Activated CD4-positive, CD25-positive, alpha-beta regulatory T cell treated with anti-CD3 and anti-CD28 coated beads, Interleukin-2, amount 50 U/mL, for 24 hours (primary cell): ENCODE measurements at places on chromosomes 7 and 10.

- peak; percentile 89 for ATAC-seq
Observed at GRCh38 chr7:2934211-2934731, 90.2 kb upstream of the GNA12 start.

GRCh38 chr7:107890493-107890961 lies 456 bp upstream of the DLD start:
- no peak for ATAC-seq

GRCh38 chr7:120110169-120110568 lies 162.8 kb upstream of the KCND2 start:
- ATAC-seq: no peak

DNA sequence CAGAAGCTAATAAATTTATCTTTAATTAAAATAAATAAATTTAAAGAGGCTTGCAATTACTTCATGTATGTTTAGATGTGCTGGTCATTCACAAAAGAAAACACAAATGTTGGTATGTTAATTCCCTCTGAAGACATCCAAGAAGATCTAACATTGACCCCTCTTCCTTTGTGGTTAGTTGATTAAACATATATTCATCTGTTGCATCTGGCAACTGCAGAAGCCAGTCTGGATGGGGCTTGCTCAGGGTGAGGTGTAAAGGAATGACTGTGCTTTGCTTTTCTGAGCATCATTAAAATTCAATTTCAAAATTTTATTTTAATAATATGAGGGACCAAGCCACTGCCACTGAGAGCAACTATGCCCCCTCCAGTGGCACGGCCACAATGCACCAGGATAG lies 36.4 kb upstream of the FERD3L start:
- no peak for ATAC-seq

DNA sequence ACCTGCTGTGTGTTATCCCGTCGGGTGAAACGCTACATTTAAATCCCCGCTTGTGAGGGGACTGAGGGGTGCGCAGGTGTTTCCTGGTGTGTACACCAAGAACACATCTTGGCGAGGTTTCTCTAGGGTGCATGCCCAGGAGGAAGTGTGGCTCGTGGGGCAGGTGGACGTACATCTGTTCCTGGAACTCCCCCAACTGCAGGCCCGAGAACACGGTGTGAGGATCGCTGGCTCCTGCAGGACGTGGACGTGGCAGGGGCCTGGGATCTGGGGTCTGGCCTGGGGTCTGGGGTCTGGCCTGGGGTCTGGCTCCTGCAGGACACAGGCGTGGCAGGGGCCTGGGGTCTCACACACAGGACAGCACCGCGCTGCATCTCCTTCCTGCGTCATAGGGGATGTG lies 10.1 kb downstream of the KNDC1 start:
- ATAC-seq: no peak

GRCh38 chr7:107980171-107980570 lies 22.8 kb downstream of the LAMB1 start:
- ATAC-seq: no peak

- no peak for ATAC-seq
Observed at GRCh38 chr7:149800169-149800555, 26.8 kb upstream of the ZNF467 start.

DNA sequence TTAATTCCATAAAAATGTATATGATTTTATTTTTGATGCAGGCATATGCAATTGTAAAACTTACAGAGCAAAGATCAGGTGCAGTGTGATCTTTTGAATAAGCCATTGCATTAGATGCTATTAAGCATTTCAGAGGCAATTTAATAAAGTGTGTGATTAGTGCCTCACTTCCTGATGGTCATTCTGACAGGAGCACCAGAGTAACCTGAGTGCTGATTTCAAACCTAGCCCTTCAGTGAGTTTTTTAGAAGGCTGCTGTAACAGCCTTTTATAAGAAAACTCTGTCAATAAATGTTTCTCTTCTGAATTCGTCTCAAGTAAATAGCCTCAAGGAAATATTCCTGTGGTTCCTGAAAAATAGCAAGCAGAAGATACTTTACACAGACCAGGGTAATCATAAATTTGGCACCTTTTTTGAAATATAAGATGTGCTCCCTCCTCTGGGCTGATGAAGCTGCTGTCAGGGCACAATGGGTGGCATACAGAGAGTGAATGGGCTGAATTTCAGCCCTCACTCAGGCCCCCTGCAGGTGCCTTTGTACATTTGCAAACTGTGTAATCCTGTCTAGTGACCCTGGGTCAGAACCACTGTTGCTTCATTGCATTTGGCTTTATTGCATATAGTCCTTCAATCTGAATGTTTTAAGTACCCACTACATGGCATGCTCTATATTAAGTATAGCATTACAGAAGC lies 193.7 kb upstream of the CSTF2T start:
- no peak for ATAC-seq

DNA sequence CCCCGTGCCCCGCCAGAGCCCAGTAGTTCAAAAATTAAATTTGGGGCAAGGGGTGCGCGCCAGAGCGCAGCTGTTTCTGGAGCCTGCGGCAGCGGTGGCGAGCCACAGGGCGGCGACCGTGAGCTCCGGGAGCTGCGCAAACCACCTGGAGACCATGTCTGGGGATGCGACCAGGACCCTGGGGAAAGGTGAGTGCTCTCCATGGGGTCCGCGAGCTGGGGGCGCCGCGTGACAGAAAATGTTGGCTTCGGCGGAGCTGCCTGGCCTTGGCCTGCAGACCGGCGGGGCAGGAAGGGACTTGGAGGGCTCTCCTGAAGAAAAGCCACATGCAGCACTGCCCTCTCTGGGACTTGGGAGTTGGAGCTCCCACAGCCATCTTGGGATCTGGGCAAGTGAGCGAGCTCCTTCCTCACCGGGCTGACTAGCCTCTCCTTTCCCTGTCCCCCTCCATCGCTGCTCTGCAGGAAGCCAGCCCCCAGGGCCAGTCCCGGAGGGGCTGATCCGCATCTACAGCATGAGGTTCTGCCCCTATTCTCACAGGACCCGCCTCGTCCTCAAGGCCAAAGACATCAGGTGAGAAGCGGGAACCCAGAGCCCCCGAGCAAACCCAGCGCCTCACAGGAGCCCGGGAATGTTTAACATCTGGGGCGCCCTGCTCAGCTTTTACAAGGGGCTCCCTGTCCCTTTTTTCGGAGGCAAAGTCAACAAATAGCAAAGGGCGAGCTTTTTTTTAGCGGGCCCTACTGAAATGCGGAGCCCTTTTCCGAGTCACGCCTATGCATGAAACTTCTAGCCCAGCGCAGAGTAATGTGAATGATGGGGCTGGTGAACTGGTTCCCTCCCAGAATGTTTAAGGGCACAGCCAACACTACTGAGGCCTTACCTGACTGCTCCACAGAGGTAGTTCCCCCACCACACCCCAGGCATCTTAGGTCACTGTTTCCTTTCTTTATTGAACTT lies 6.1 kb downstream of the GSTO2 start:
- peak; percentile 73 for ATAC-seq

GRCh38 chr10:58993480-58994221 lies 182.8 kb upstream of the PHYHIPL start:
- no peak for ATAC-seq

DNA sequence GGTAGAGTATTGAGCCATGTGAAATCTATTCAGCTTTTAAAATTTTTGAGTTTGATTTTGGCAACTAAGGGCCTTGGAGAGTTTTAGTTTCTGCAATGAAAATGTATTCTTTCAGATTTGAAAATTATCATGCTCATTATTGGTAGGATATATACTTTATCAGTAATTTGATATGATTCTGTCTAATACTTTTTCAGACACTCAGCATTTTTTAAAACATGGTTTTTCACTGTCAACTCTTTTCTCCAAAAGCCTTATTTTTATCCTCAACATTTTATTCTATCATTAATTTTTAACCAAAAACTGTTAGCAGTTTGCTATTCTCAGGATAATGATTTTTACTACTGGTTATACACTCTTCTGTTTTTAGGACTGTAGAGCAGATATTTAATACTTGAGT lies 4.8 kb downstream of the ANKIB1 start:
- ATAC-seq: no peak

- no peak for ATAC-seq
Observed at GRCh38 chr7:9407816-9408215, 974.4 kb downstream of the NXPH1 start.

DNA sequence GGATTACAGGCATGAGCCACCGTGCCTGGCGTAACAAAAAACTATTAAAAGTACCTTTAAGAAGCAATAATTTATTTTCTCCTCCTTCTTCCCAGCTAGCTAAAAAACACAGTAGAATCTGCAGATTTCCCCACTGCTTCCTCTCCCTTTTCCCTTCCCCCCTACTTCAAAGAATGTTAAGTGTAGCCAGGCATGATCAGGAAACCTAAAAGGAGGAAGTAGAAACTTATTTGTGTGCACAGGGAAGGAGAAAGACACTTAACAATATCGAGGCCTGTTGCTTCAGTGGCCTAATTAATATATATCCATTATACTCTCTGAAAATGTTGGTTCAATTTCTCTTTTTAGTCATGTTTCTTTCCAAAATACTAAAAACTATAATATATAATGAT lies 127.7 kb downstream of the NRBF2 start:
- ATAC-seq: no peak

- ATAC-seq: no peak
Observed at GRCh38 chr10:98489561-98490481, 43.1 kb upstream of the HPS1 start.

DNA sequence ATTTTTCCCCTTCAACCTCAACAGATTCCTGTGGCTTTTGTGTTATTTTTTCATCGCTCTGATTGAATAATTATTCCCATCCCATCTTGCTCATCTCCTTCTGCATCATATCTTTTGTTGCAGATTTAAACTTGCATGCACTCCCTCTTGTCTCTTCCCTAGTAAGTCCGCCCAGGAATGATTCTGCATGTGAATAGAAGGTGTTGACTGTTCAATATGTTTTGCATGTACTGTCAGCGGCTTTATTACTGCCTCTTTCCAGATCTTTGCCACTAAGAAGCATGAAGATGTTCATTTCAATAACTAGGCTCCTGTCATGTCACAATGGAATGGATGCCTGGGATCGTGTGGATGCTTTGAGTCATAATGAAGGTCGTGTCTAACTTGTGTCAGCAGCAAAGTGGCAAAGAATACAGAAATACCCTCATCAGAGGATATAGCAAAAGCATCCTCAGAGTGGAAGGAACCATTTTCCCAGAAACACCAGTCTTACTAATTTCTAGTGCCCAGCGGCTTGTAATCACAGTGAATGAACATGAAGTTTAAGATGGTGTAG lies 62.6 kb upstream of the SEM1 start:
- ATAC-seq: no peak

GRCh38 chr7:47578579-47579270 lies 3.2 kb downstream of the TNS3 start:
- ATAC-seq: peak; percentile 5

GRCh38 chr10:129030996-129031843 lies 435.8 kb upstream of the MGMT start:
- ATAC-seq: peak; percentile 47

GRCh38 chr7:26298472-26299058 lies 6.9 kb downstream of the SNX10 start:
- ATAC-seq: no peak

GRCh38 chr10:64113792-64114191 lies 592.6 kb downstream of the REEP3 start:
- ATAC-seq: no peak

DNA sequence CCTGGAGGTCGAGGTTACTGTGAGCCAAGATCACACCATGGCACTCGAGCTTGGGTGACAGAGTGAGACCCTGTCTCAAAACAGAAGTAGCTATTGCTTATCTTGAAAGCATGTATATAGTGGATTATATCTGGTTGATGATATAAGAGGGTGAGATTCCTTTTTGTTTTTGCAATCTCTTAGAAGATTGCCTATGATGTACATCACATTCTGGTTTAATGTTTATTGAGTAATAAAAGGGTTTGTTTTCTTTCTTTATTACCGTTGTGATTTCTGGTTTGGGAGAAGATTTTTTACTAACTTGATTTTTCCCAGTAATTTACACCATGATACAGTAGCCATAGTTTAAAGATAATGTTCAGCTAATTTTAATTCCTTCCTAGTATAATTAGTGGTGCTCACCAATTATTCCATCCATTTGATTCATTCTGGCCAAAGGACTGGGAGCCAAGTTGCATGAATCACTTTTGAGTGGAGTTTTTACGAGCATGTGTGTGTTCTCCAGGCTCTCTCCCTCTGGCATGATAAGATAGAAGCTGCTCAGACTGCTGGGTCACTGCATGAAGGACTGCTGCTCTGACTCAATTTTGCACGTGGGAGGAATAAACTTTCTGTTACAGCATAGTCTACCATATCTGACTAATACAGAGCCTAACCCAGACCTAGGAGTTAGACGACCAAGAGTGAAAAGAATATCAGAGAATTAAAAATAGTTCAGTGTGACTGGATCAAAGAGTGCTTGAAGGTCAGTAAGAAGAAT lies 13.5 kb upstream of the TSPAN13 start:
- ATAC-seq: peak; percentile 66

DNA sequence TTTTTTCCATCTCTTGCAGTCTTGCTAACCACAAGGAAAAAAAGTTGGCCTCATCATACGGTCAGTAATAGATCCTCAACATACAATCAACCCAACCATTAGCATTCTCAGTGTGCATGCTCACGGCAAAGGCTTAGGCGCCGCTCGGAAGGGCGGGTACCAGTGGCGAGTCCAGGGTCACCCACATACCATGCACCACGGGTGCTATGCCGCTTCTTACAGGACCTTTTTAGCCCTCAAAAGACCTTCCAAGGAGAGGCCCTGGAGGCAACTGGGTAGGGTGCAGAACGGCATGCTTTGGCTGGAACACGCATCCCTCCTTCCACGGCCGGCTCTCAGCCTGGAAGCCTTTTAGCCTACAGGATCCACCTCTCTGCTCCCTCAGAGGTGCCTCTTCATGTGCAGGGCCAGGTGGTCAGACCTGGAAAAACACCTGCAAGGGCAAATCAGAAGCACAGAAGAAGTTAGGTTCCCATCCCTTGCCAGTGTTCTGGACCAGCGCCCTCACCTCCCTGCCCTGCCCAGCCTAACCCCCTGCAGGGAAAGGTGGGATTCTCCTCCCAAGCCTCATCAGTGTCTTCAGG lies 5.8 kb downstream of the KLF6 start:
- no peak for ATAC-seq

DNA sequence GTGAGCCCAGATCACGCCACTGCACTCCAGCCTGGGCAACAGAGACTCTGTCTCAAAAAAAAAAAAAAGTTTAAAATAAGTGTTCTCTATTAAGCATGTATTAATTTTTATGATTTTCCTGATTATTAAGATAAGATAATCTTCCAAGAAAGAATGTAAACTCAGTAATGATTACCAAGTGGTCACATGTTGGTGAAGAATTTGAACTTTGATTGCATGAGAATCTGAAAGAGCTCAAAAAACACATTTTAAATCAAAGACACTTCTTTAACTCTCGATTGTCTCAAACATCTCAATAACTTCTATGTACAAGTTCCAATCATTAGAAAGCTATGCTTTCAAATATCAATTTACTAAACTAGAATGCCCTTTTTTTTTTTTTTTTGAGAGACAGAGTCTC lies 33.8 kb downstream of the SNX8 start:
- ATAC-seq: no peak

DNA sequence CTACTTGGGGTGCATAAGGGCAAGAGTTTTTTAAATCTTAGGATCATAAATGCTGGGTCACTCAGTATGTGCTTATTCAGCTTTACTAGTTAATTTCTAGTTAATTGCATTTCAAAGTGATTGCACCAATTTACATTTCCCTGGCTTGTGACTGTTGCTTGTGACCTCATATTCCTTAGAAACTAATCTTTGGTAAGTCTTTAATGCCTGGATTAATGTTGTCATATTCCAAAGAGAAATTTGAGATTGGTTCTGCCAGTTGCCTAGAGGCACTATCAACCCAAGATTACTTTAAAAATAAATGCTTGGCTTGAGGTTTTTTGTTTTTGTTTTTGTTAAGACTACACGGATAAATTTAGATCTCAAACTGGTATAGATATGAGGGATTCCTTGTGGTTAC lies 103.1 kb downstream of the ANK3 start:
- ATAC-seq: no peak
